ENCODE measurements at places on chromosomes 3 and 15. TPM values are rescaled to one million over a fixed set of nuclear protein-coding genes. Genes with fewer than 3 reads are reported as not detected.

DNA sequence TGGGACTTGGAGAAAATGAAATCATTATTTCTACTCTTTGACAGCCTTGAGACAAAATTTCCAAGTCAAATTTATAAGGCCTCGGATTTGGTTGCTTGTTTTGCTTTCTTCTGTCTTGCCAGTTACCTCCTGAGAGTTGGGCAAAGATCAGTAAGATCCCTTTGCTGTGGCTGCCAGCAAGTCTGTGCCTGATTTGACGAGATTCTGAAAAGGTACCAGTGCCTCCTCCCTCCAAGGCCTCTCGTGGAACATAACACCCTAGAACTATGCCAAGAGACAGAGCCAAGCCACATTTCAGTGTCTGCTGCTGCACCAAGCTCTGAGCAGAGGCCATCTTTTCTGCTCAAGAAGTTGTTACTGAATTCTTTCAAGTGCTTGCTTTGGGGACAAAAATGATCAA lies 61.0 kb downstream of the GTPBP8 start:
- no peaks in the 10 kb centered on the region for H3K36me3 ChIP-seq
- no peak overlapping the region for H3K4me3 ChIP-seq
- H3K27ac ChIP-seq = no peak overlapping the region
- peak; percentile 47 for DNase-seq

The ONECUT1 gene
- 0.14 TPM for total RNA-seq

GRCh38 chr3:60154011-60154410 lies 1097.2 kb downstream of the FHIT start:
- no peak overlapping the region for H3K27ac ChIP-seq
- H3K27me3 ChIP-seq = no peaks in the 10 kb centered on the region
- no peaks in the 10 kb centered on the region for H3K4me1 ChIP-seq
- no peaks in the 10 kb centered on the region for H3K36me3 ChIP-seq
- no peak overlapping the region for H3K4me3 ChIP-seq

- no peak overlapping the region for H3K27ac ChIP-seq
- no peaks in the 10 kb centered on the region for H3K36me3 ChIP-seq
- no peak overlapping the region for H3K4me3 ChIP-seq
- no peaks in the 10 kb centered on the region for H3K4me1 ChIP-seq
- H3K27me3 ChIP-seq = no peaks in the 10 kb centered on the region
- no peak for DNase-seq
Measured at GRCh38 chr3:7487763-7488162, 626.8 kb downstream of the GRM7 start.

- DNase-seq = no peak
- no peaks in the 10 kb centered on the region for H3K36me3 ChIP-seq
- H3K4me1 ChIP-seq = no peaks in the 10 kb centered on the region
- no peaks in the 10 kb centered on the region for H3K27me3 ChIP-seq
- H3K27ac ChIP-seq = no peak overlapping the region
Measured at GRCh38 chr15:76642671-76643070, 262.5 kb downstream of the SCAPER start.

DNA sequence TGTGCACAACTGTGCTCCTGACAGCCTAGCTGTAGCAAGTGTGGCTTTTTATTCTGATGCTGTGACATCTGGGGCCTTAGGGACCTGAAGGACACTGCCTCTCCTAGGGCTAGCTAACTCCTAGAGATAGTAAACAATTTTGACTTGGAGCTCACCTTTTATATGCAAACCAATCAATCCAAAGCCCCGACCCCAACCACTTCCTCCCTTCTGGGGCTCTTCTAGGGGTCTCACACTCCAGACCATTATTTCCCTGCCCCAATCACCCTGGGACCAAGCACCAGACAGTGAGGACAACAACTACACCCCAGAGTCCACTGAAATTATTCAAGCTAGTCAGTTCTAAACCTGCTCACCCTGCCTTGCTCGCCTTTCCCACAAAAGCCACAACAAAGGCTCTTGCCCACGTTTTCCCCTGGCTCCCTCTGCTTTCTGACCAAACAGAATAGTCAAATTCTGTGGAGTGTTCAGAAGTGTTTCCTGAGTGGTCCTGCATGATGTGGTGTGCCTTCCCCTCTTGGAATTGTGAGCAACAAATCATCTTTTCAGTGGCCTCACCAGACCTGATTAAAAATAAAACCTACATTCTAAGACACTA lies 84.2 kb upstream of the WNT5A start:
- no peaks in the 10 kb centered on the region for H3K36me3 ChIP-seq
- peak; percentile 66 for DNase-seq
- H3K27me3 ChIP-seq = no peaks in the 10 kb centered on the region
- no peak overlapping the region for H3K27ac ChIP-seq
- no peak overlapping the region for H3K4me3 ChIP-seq

DNA sequence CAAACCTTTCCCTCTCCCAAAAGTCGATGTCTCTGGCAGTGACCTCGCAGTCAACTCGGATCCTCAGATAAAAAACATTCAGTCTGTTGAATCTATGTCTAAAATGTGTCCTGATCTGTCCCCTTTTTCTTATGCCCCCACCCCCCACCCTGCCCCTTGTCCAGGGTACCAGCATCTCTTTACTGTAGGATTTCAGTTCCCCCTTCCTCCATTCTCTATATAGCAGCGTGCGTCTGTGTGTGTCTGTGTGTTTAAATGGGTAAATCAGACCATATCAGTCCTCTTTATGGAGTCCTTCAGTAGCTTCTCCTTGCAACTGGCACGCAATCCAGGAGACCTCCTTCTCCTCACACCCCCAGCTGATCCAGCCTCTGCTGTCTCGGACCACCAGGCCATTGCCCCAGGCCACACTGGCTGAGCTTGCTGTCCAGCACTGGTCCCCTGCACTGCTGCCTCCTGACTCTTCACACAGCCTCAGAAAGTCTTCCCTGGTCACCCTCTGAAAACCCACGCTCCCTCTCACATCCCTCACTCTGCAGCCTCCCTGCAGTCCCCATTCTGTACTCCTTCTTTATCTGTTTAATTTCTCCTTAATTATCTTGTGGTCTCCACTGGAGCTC lies 1.5 kb downstream of the LRRK1 start:
- no peak overlapping the region for H3K27ac ChIP-seq
- H3K27me3 ChIP-seq = peaks cover 12% of the 10 kb centered on the region
- no peak overlapping the region for H3K4me3 ChIP-seq
- DNase-seq = no peak

DNA sequence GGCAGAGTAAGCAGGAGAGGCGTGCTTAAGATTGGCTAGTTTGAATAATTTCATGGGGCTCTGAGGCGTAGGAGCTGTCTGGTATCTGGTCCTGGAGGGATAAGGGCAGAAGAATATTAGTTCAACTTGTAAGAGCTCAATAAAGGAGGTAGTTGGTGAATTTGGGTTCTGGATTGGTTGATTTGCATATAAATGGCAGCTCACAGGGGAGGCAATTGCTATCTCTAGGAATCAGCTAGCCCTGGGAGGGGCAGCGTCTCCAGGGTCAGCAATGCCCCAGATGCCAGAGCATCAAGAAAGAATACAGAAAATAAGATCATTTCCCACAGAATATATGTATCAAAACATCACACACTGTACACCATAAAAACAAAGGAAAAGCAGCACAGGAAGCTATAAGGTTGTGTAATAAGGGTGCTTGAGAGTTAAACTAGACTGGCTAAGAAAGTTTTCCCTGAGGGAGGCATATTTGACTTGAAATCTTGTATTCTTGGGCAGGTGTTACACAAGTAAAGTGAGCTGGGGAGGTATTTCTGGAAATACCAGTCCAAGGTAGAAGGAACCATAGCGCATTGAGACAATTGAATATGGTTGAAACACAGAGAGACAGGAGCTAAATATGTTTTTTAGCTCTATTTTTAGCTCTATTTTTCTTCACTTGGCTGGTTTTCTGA lies 6.1 kb downstream of the MOBP start:
- H3K36me3 ChIP-seq = no peaks in the 10 kb centered on the region
- no peaks in the 10 kb centered on the region for H3K4me1 ChIP-seq
- DNase-seq = no peak
- no peak overlapping the region for H3K4me3 ChIP-seq
- no peak overlapping the region for H3K27ac ChIP-seq

DNA sequence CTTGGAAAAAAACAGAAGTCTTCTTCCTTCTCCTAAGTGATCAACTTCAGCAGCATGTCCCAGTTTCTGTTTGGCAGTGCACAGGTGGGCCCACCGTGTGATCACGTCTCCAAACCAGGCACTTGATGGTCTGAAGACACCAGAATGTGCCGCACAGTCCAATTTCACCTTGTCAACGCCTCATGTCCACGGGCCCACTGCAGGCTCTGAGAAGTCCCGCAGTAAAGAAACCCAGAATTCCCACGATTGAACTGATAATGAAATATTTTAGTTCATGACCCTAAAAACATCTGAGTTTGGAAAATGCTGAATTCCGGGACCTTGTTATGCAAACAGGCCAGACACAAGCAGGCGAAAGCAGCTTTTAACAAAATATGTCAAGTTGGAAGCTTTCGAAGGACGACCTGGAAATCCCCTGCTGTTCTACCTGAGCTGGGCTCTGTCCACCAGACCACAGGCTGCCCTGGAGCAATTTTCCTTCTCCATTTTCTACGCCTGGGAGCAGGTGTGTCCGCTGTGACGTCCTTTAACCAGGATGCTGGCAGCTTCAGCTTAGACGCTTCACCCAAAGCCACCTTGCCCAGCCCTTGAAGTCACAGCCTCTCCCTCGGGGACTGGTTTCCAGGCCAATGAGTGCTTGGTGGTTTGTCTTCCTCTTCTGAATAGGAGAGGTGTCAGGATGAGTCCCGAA lies 167.8 kb upstream of the IQSEC1 start:
- H3K4me3 ChIP-seq = no peak overlapping the region
- DNase-seq = no peak
- no peaks in the 10 kb centered on the region for H3K4me1 ChIP-seq
- H3K36me3 ChIP-seq = no peaks in the 10 kb centered on the region
- no peak overlapping the region for H3K27ac ChIP-seq

- no peak for DNase-seq
- no peaks in the 10 kb centered on the region for H3K27me3 ChIP-seq
- H3K36me3 ChIP-seq = no peaks in the 10 kb centered on the region
- no peak overlapping the region for H3K27ac ChIP-seq
Measured at GRCh38 chr3:44918581-44918980, 44.2 kb downstream of the TGM4 start.

- H3K4me3 ChIP-seq = no peak overlapping the region
- no peaks in the 10 kb centered on the region for H3K36me3 ChIP-seq
Measured at GRCh38 chr3:142794508-142794907, 70.7 kb downstream of the TRPC1 start.

- no peak overlapping the region for H3K4me3 ChIP-seq
- no peaks in the 10 kb centered on the region for H3K4me1 ChIP-seq
- no peak for DNase-seq
- no peaks in the 10 kb centered on the region for H3K36me3 ChIP-seq
Measured at GRCh38 chr3:2130726-2131125, 32.1 kb downstream of the CNTN4 start.

- no peaks in the 10 kb centered on the region for H3K4me1 ChIP-seq
- no peak overlapping the region for H3K27ac ChIP-seq
- H3K36me3 ChIP-seq = no peaks in the 10 kb centered on the region
- H3K4me3 ChIP-seq = no peak overlapping the region
- peak; percentile 26 for DNase-seq
Measured at GRCh38 chr15:71542836-71543235, 267.5 kb upstream of the NR2E3 start.

GRCh38 chr15:49471733-49472132 lies 48.7 kb downstream of the FGF7 start:
- no peaks in the 10 kb centered on the region for H3K27me3 ChIP-seq
- H3K4me3 ChIP-seq = no peak overlapping the region
- no peaks in the 10 kb centered on the region for H3K36me3 ChIP-seq
- DNase-seq = no peak
- no peak overlapping the region for H3K27ac ChIP-seq

GRCh38 chr3:58414538-58415197 lies 19.0 kb downstream of the PDHB start:
- H3K4me1 ChIP-seq = no peaks in the 10 kb centered on the region
- peak overlapping the region; percentile 1 for H3K27ac ChIP-seq
- H3K36me3 ChIP-seq = peaks cover 12% of the 10 kb centered on the region
- DNase-seq = peak; percentile 36

DNA sequence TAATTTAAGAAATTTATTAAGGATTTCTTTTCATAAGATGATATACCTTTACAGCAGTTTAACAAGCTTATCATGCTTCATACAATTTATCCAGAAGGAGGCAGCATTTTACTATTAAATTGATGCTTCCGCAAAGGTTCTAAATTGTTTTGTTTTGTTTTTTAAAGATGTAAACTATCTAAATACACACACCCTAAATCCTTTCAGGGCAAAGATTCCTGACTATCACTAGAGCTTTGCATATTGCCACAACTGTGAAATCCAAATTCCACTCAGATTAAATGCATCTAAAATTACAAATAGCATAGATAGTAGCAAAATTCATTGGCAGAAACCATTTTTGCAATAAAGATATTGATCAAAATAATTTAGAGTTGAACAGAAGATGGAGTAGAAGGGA lies 44.5 kb upstream of the CCNL1 start:
- H3K27ac ChIP-seq = no peak overlapping the region
- H3K36me3 ChIP-seq = no peaks in the 10 kb centered on the region
- H3K4me3 ChIP-seq = no peak overlapping the region

- peaks cover 2% of the 10 kb centered on the region for H3K27me3 ChIP-seq
- peak; percentile 76 for DNase-seq
- no peaks in the 10 kb centered on the region for H3K36me3 ChIP-seq
- peaks cover 13% of the 10 kb centered on the region for H3K4me1 ChIP-seq
- peak overlapping the region; percentile 33 for H3K27ac ChIP-seq
Measured at GRCh38 chr3:113287111-113287802, 75.9 kb downstream of the BOC start.

The PLXND1 gene
- 184 TPM for total RNA-seq

DNA sequence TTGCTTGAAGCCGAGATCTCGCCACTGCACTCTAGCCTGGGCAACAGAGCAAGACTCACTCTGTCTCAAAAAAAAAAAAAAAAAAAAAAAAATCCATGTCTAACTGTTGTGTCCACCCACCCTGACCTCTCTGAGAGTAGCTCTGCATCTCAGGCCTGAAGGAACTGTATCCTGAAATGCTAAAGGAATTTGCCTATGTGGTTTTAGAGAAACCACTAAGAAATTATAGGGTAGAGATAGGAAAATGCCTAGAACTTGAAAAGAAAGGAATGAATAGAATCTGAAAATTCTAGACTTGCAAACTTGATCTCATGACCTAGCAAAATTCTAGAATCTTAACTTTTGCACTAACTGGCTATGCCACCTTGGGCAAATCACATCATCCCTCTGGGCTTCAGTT lies 217.5 kb upstream of the ROPN1 start:
- H3K4me3 ChIP-seq = no peak overlapping the region
- no peak overlapping the region for H3K27ac ChIP-seq
- H3K27me3 ChIP-seq = no peaks in the 10 kb centered on the region

The ACTRT3 gene
- total RNA-seq = 3.3 TPM

- no peaks in the 10 kb centered on the region for H3K36me3 ChIP-seq
- no peaks in the 10 kb centered on the region for H3K27me3 ChIP-seq
- DNase-seq = no peak
- no peak overlapping the region for H3K4me3 ChIP-seq
Measured at GRCh38 chr3:163776743-163777142, 1301.6 kb downstream of the SI start.

GRCh38 chr3:62237286-62237948 lies 135.9 kb downstream of the FEZF2 start:
- no peak overlapping the region for H3K27ac ChIP-seq
- no peaks in the 10 kb centered on the region for H3K36me3 ChIP-seq
- no peaks in the 10 kb centered on the region for H3K27me3 ChIP-seq
- no peak overlapping the region for H3K4me3 ChIP-seq
- H3K4me1 ChIP-seq = no peaks in the 10 kb centered on the region

The KLF15 gene
- 0.29 TPM for total RNA-seq

- H3K27ac ChIP-seq = no peak overlapping the region
- DNase-seq = no peak
- no peaks in the 10 kb centered on the region for H3K27me3 ChIP-seq
- H3K36me3 ChIP-seq = no peaks in the 10 kb centered on the region
- peaks cover 2% of the 10 kb centered on the region for H3K4me1 ChIP-seq
Measured at GRCh38 chr3:146189519-146190173, 28.7 kb upstream of the PLOD2 start.

The TUSC7 gene
- not detected for total RNA-seq

The ROPN1 gene
- not detected for total RNA-seq

Measured in astrocyte (in vitro differentiated cells and primary cell).